Stimulated activated CD4-positive, alpha-beta T cell treated with anti-CD3 and anti-CD28 coated beads, Interleukin-15, amount 100 ng/mL, for 1 hour (primary cell): ENCODE measurements at places on chromosomes 13 and 19.

DNA sequence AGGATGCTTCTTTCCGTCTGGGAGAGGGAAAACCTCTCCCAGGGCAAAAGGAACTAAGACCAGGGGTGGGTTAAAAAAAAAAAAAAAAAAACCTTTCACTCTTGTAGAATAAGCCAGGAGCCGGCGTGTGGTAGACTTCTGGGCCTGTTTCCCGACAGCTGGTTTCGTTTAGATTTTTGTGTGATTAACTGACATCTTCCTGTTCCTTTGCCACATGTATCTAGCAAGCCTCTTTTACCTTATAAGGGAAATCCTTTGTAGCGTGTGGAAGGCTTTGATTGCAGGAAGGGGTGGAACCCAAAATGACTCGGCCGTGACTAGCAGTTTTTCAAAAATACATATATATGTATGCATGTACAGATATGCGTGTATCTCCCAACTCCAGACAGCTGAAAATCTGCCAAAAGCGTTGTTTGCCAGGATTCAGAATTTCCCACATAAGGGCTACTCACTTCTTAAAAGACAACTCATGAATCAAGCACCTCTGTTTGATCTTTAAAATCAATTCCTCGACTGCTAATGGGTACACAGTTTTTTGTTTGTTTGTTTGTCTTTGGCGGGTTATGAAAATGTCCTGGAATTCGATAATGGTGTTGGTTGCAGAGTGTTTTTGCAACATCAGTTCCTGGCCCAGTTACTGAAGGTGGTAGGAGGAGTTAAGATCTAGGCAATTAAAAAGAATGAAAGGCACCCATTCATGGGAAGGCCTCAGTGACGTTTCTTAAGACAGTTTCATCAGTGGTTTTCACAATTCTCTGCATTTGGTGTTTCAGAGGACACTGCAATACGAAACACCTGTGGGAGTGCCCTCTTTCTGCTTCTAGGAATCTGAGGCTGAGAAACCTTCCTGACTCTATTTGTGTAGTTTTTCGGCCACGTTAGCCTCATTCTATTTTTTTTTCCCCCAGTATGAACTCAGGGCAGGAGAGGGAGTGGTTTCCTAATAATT lies 2.7 kb downstream of the TPM4 start:
- peak; percentile 30 for DNase-seq

DNA sequence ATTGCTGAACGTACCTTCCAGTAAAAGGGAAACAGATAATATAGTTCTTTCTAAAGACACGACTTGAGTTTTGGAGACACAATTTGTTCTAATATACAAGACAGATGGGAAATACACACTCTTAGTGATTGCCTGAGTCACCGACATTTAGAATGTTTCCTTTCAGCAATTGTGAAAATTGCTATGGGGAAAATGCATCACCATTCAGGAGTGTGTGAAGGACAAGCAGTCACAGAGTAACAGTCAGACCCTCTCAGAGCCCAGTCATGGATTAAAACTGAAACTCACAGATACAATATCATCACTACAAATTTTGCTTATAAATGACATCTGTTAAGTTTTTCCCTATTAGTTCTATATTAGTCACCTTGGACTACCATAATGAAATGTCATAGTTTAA lies 286.1 kb downstream of the SPRY2 start:
- no peak for DNase-seq

- DNase-seq: no peak
These were observed 50.8 kb downstream of the EFNB2 start for GRCh38 chr13:106484537-106485193.

DNA sequence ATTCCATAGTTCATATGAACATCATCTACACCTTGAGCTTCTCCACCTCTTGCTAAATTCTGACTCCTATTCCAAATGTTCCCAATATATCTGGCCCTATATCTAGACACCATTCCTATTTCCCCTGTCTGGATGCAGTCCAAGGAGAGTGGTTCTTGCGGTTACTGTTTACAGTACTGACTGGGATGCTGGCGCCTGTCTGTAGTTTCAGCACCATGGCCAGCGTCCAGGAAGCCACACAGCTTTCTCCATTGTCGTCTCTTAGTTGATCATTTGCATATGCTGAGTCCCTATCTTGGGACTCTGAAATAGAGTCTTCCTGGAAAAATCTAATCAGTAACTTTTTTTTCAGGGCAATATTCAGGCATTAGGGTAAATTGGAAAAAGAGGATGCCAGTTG lies 14.9 kb downstream of the LAIR2 start:
- no peak for DNase-seq

- DNase-seq: no peak
These were observed 112.5 kb upstream of the UQCRFS1 start for GRCh38 chr19:29325241-29325975.

DNA sequence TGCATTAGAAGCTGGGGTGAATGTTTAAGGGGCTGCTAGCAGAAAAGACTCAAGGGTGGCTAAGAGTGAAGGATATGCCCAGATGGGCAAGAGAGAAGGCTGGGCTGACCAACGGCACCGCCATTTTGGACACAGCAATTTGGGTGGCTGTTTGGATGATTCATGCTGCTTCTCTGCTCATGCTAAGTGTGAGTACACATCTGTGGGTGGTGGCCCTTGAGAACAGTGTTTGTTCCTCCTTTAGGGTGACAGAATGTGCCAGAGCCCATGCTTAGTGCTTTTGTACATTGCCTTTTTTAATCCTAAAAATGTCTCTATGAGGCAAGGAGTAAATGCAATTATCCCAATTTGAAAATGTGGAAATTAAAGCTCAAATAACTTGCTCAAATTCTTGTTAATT lies 9.8 kb downstream of the CBY2 start:
- no peak for DNase-seq

GRCh38 chr19:28466107-28467045 lies 746.6 kb downstream of the UQCRFS1 start:
- DNase-seq: no peak

DNA sequence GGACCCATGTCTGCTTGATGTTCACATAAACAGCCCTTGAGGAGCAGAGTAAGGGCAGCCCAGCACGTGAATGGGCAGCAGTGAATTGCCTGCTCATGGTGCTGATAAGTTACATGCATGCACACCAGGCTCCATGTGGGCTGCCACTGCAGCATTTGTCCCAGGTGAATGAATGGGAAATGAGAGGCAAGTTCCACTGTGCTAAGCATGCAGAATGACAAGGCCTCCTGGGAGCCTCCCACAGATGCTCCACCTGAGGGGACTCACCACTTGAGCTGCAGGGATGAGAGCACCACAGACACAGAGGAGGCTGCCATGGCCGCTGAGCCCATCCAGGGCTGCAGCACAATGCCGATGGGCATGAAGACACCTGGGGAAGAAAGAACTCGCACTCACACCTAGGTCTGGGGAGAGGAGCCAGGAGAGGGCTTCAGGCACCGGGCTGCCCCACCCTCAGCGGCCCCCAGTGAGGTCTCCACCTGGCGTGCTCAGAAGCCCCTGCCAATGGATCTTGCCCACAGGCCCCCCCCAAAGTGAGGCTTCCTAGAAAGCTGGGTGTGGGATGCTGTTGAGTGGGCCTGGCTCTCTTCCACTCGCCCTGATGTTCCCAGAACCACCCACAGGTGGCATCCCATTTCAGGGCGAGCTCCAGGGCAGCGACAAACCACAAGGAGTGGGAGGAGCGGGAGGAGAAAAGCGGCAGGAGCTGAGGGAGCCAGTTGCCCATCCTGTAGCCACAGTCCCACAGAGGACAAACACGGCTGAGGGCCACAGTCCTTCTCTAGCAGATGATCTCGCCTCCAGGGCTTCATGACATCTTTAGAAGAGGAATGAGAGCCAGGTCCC lies 73.8 kb downstream of the CCDC70 start:
- DNase-seq: no peak

GRCh38 chr13:39877134-39877533 lies 221.7 kb downstream of the COG6 start:
- DNase-seq: no peak

DNA sequence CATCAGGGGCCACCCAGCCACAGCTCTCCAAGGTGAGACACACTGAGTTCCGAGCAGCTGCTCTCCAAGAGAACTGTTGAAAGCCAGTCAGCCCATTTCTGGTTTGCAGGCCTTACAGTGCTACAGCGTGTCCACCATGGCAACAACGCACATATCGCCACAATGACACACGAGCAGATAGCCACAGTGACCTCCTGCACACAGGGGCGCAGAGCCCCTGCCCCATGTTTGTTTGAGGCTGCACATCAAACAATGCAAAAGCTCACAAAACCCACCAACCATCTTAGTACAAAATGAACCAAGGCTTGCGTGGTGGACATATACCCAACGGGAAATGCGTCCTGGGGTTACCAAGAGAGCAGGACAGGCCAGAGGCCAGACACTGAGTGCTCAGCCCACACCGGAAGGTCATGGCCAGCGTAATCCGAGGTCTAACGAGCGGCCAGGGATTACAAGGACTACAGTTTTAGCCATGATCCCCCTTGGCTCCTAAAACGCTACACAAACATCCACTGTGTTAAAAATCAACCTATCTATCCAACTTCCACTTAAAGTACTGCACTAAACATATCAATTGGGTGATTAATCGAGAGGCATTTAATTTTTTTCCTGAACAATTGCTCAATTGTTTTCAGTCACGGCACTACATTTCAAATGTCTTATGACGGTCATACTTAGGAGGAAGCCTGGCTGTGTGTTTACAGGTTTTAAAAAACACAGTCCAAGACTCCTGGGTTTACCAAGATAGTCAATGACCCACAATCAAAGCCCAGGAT lies 56.0 kb downstream of the STK24 start:
- DNase-seq: no peak

GRCh38 chr13:114115191-114115671 lies 17.2 kb downstream of the RASA3 start:
- no peak for DNase-seq

GRCh38 chr13:94113245-94113644 lies 366.2 kb downstream of the DCT start:
- no peak for DNase-seq

- no peak for DNase-seq
These were observed 6.7 kb downstream of the TM9SF2 start for GRCh38 chr13:99507986-99508385.

DNA sequence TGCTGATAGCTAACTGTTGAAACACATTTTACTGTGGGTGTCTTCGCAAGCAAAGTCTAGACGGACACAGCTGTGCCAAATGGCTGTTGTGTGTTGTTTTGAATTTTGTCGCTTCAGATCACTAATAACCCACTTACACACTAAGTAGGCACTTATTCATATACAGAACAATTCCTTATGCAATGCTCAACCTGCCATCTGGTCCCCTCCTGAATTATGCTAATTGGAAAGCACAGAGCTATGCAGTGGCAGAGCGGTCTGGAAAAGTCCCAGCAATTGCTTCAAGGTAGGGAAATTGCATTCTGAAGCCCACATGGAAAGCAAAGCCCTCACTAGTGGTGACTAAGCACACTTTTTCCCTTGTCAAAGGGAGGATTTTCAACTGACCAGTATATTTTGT lies 69.9 kb downstream of the C13orf42 start:
- DNase-seq: no peak

DNA sequence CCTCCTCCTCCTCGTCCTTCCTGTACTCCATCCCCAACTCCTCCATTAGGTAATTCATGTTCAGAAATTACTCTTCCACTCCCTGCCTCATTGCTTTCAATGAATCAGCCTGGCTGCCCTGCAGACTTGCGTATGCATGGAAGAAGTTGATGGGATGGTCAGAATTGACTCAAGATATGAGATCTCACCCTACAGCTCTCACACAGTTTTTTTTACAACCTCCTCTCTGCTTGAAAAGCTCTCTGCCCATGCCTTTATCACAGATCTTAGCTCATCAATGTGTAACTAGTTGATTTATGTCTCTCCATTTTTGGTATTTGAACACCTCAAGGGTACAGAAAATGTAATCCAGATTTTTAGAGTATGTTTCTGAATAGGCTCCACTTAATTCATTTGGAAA lies 506.9 kb downstream of the TBC1D4 start:
- DNase-seq: no peak

- DNase-seq: no peak
These were observed 239.7 kb downstream of the DNAJC15 start for GRCh38 chr13:43263047-43263446.

- no peak for DNase-seq
These were observed 2.8 kb downstream of the GIPR start for GRCh38 chr19:45670670-45671453.

- DNase-seq: no peak
These were observed 966.8 kb downstream of the SLITRK5 start for GRCh38 chr13:88637935-88638334.

DNA sequence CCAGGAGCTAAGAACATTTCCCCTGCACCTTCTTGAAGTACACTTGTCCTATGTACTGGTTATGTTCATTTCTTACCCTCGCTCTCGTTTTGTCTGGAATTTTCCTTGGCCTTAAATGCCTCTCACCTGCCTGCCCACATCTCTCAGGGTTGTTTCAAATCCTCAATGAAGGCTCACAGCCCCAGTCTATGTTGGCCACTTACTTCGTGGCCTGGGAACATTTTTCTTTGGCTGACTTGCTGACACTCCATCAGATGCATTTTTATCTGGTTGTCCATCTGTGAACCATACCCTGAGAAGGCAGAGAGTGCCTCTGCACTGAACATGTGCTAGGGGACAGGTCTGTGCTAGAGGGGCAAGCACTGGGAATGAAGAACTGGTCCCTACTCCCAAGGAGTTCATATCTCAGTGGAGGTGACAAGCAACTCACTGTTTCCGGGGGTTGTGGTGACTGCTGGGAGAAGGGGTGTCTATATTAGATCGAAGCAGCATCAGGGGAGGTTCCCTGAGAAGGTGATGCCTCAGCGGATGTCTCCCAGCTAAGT lies 53.6 kb downstream of the USPL1 start:
- DNase-seq: no peak

GRCh38 chr13:108315273-108315672 lies 45.8 kb downstream of the TNFSF13B start:
- DNase-seq: no peak

DNA sequence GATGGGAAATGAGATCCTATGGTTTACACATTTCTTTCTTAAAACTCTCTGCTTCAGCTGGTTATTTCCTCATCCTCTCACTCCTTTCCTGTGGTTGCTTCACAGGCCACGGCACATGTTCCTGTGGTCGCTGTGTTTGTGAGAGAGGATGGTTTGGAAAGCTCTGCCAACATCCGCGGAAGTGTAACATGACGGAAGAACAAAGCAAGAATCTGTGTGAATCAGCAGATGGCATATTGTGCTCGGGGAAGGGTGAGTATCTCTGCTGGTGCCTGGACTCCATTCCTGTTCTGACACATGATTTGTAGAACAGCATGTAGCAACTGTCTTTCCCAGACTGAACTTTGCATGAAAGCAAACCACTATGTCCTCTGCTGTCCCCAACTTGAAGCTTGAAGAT lies 254.2 kb downstream of the ITGBL1 start:
- DNase-seq: no peak

DNA sequence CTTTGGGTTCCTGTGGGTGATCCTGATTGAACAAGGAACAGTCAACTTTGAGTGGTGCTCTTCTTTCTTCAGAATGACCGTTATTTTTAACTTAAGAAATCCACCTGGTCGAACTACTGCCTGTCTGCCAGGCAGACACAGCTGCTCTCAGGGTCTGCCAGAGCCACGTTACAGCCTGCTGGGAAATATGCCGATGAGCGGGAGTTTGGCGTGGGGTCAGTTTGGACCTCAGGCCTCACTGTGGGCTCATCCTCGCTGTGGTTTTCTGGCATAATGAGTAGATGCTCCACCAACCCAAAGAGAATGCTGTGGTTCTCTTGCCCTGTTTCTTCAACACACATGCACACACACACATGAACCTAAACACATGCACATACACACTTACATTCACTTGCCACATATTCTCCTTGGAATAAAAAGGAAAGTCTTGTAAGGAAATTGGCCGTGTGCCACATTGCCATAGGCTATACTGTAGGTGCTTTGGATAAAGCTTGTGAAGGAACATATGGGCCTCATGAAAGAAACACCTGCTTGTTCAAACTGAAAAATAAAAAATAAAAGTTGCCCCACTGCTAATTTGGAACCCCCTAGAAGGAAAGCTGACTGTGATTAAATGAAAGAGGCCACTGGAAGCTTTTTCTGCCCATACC lies 598.7 kb upstream of the KLF12 start:
- DNase-seq: no peak
